Esophagus squamous epithelium (tissue), 5 donors: ENCODE measurements at places on chromosomes 12 and 14.

GRCh38 chr14:104216457-104216856, 78.1 kb downstream of the KIF26A start:
- no peak for DNase-seq

DNA sequence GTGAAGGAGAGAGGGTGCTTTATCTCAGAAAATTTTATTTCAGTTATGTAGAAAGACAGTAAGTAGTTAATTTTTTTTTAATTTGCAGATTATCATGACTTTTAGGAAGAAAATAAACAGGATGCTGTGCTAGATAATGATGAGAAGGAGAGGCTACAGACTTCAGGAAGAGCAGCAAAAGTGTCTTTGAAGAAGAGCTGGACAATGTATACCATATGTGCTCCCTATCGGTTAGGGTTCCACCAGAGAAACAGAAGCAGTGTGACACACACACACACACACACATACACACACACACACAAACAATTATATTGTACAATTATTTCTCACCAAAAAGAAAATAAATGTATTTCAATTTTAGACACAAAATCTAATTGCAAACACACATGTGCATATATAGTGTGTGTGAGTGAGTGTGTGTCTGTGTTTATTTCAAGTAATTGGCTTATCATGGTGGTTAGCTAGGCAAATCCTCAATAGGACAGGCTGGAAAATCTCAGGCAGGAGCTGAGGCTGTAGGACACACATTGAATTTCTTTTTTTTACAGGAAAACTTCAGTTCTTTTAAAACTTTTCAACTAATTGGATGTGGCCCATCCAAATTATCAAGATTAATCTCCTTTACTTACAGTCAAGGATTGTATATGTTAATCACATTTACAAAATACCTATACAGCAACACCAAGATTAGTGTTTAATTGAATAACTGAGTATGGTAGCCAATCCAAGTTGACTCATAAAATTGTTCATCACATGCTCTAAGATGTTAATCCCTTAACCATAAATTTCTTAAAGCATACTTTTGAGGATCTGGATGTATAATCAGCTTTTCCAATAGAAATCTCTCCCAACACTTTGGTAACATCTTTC, 235.8 kb upstream of the DCN start:
- DNase-seq, result no peak

GRCh38 chr12:120922279-120922678, 18.1 kb upstream of the SPPL3 start:
- DNase-seq, result no peak

- no peak for DNase-seq
These were observed 3.0 kb downstream of the SELPLG start for GRCh38 chr12:108630481-108631207.

GRCh38 chr12:20438299-20438779, 70.0 kb downstream of the PDE3A start:
- no peak for DNase-seq

GRCh38 chr12:92871116-92871515, 58.0 kb downstream of the EEA1 start:
- no peak for DNase-seq

- DNase-seq, result no peak
These were observed 46.5 kb downstream of the TEAD4 start for GRCh38 chr12:3005736-3006135.

DNA sequence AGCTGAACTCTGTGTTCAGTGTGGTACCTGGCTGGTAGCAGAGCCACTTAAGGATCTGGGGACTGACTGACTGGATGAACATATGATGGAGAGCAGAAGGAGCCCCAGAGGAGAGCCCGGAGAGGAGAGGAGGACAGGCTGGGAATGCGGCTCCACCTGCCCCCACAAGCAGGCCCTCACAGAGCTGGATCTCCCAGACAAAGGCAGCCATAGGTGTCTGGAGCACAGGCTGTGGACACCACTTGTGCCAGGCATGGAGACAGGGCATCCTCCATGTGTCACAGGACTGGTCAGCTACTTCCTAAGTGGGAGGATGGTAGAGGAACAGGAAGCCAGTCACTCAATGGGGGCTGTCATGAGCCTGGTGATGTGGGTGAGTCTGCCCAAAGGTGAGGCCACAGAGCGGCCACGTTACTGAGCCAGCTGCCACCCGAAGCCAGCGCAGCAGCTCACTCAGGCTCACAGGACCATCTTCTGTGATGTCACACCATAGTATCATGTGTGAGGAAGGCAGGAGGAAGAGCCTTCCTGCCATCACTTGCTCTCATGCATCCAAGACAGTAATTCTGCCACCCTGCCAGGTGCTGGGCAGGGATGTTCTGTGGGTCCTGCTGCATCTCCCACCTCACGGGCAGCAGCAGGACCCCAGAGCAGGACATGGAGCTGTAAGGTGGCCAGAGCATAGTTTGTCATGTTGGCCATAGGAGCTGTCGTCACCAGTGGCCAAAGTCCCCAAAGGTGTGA, 72.1 kb downstream of the PRIMA1 start:
- DNase-seq, result no peak

DNA sequence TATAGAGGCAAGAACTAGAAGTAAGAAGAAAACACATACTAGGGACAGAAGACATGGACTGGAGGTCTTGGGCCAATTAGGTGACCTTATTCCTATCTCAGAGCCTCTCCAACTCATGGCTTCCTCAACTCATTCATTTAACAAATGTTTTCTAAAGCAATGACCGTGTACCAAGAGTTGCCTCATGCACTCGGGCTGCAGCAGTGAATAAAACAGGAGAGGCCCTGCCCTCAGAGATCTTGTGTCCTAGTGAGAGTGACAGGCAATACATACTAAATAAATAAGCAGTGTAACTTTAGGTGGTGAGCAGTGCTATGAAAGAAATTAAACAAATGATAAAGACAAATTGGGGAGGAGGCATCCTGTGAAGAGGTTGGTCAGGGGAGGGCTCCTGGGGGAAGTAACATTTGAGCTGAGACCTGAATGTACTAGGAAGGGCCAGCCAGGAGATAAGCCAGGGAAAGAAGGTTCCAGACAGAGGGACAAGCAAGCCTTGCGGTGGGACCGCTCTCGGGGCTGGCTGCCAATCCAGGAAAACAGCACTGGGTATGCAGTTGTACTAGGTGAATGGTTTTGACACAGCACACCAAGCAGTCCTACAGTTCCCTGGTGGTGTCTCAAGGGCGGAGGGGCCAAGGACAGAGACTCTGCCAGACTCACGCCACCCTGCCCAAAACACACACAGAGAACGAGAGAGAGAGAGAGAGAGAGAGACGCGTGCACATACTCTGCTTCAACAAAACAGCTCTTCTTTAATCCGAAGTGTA, 1.3 kb downstream of the NINJ2 start:
- DNase-seq, result no peak

DNA sequence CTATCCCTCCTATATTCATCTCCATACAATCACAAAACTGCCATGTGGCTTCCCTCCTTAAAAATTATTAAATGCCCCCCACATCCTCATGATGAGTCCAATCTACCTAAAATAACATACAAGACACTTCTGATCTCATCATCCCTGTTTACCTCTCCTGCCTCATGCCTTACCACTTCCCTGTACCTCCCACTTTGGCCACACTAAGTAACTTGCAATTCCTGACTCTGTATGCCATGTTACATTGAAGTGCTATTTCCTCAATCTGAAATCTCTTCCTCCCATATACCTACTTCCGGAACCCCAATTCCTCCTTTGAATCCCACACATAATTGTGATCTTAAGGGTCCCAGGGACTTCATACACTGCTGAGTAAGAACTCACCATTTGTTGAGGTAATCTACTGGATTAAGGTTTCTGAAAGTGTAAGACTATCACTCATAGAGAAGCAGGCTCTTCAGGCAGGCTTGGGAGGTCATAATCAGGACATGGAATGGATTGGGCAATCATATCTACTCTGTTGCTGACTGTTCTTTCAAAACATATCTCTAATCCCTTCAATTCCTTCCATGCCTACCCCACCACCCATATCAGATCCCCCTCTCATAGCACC, 117.6 kb upstream of the PLEKHG7 start:
- DNase-seq, result no peak

DNA sequence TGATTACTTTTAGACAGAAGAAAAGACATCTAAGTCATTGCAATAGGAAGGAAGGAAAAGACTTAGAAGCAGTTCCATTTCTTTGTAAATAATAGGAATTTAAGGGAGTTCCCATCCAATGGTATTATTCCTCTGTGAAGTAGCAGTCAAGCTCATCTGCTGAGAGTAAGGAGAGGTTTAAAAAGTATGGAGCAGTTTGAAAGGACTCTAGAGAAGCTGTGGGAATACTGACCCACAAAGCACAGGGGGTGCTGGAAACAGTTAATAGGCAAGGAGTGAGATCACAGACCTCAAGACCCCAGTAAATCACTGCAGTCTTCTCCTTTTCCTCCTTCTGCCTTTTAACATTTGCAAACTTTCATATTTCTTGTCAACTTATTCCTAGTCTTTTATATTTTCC, 428.5 kb downstream of the ADAMTS20 start:
- DNase-seq, result no peak

GRCh38 chr12:97209997-97210396, 252.6 kb upstream of the RMST start:
- no peak for DNase-seq

DNA sequence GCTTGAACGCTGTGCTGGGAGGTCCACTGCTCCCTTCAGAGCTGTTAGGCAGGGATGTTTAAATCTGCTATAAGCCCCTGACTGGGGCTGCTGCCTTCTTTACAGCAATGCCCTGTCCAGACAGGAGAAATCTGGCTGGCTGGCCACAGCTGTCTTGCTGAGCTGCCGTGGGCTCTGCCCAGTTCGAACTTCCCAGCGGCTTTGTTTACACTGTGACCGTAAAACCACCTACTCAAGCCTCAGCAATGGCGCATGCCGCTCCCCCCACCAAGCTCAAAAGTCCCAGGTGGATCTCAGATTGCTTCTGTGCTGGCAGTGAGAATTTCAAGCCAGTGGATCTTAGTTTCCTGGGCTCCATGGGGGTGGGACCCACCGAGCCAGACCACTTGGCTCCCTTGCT, 35.8 kb downstream of the CKAP4 start:
- no peak for DNase-seq

- DNase-seq, result no peak
These were observed 220.5 kb downstream of the CACNA1C start for GRCh38 chr12:2273288-2273687.

GRCh38 chr12:77681726-77682125, 149.0 kb upstream of the NAV3 start:
- no peak for DNase-seq
